GM12892 (cell line): ENCODE measurements at places on chromosomes 7 and 10.

- no peak for DNase-seq
Observed at GRCh38 chr10:94916423-94916822, 22.0 kb upstream of the CYP2C9 start.

DNA sequence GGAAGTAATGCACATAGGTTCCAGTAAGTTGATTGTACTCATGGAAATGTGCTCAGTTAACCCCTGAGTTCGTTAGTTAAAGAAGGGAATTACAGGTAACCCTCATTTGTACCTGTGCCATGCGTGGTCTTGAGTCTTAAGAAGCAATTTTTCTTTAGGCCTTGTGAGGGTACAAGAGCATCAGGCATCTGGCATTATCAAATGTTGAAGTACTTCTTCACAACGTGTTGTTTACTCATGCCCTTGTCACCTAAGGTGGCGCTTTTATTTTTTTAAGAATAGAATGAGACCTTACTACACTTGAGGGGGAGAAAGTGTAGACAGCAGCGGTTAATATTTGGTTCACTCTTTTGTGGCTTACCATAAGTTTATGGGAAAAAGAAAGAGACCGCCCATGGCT, 167.1 kb downstream of the VTI1A start:
- no peak for DNase-seq

- no peak for DNase-seq
Observed at GRCh38 chr7:27616914-27617548, 45.7 kb downstream of the HIBADH start.

DNA sequence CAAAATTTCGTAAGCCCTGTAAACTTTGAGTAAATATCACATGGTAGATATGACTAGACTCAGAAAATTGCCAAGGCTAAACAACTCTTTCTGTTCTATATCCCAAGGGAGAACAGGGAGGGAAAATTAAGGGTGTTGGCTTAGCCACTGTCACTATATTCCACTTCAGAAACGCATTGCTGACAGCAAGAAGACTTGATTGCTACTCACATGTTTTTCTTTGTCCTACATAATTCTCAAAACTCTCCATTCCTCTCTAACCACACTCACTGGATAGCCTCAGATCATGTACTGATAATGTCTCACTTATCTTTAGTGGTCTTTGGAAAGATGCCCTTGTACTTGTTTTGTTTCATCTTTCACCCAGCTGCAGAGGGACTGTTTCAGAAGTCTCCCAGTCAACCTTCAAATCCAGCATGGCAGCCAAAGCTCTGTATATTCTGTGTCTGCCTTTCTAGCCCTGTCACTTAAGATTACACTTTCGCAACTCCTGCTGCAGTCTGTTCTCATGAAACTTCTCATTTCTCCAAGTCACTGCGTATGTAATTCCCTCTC, 582.4 kb upstream of the FZD8 start:
- no peak for DNase-seq

DNA sequence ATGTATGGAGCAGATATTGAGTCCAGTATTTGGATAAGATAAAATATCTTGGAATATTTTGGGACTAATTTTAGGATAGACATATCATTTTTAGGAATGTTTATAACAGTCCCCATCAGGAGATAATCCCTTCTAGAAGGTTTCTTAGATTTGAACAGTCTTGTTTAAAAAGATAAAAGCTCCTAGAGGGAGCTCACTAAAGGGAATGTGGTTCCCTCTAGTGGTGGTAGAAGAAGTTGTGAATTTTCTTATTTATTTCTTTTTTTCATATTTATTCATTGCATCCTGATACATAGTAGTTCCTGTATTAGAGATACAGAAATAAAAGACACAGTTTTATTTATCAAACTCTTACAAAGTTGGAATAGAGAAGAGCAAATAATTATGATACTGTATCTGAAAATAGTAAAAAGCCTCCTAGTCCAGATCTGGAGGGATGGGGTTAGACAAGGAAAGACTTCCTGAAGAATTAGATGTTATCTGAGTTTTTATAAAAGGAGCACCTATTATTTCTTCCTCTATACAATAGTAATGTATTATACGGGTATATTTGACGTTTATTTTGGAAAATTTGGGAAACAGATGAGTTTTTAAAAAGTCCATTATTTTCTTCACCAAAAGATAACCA, 24.5 kb upstream of the KLF14 start:
- no peak for DNase-seq

DNA sequence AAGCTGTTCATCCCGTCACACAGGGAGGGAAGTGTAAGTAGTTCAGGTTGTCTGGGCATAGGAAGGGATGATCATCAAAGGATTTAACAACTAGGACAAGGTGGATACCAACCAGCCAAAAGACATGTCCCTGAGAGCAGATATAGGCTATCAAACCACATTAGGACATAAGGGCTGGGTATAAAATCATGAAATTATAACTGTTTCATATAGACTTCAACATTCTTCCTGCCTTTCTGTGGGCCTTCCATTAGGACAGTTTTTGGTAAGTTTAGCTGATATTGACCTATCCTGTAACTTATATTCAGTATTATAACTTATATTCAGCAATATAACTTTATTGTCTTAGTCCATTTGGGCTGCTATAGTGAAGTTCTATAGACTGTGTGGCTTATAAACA, 190.9 kb downstream of the PAXIP1 start:
- DNase-seq = no peak

GRCh38 chr7:126931581-126931980, 321.2 kb downstream of the GRM8 start:
- no peak for DNase-seq

DNA sequence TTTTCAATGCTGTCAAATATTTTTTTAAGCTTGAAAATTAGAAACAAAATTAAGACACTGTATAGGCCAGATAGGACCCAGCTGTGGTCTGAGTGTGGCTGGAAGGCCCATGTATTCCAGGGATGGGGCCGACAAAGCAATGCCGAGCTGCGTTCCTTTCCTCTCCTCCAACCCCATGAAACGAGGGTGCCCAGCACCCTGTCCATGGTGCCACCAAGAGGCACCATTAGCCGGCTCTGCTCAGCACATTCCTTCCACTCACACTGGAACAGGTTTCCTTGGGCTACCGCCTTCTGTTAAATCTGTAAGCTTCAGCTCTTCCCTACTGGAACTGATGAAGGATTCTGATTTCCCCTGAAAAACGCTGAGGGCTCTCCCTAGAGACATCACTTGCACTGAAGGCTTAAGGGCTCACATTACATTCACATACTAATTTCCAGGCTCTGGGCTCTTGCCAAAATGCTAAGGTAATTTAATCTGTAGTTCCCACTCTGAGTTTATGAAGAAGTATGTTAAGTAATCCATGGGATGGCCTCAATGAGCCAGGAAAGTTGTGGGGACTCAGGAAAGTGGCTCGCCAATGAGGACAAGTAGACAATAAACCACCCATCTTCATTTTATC, 73.7 kb upstream of the CAMK2B start:
- DNase-seq = no peak

DNA sequence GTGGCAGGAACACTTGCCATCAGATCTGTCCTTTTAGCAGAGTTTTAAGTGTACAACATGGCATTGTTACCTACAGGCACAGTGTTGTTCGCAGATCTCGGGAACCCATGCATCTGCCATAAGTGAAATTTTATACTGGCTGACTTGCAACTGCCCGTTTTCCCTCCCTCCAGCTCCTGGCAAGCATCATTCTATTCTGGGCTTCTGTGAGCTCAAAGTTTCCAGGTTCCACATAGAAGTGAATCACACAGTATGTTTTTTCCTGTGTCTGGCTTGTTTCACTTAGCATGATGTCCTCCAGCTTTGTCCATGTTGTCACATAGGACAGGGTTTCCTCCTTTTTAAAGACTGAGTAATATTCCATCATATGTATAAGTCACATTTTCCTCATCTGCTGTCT, 56.6 kb downstream of the C10orf143 start:
- no peak for DNase-seq

GRCh38 chr10:69577268-69578232, 4.3 kb upstream of the NEUROG3 start:
- no peak for DNase-seq

- DNase-seq = no peak
Observed at GRCh38 chr10:26728957-26729356, 31.5 kb downstream of the PDSS1 start.

- no peak for DNase-seq
Observed at GRCh38 chr10:71549766-71550533, 153.2 kb downstream of the CDH23 start.

DNA sequence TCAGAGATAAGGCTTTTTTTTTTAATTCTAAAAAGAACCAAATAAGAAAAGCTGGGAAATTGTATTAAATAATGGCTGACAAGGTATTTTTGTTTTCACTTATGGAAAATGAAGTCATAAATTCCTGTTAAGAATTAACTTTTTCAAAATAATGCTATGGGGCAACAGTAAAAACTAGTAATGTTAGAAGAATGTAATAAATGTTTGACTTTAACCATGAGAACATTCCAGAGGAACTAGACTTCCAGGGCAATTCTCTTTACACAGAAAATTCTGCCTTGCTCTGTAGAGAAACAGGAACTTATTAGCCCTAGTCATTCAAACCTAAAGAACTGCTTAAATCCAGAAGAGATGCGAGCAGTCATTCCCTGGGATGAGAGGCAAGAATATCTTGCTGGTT, 571.1 kb downstream of the IPMK start:
- DNase-seq = no peak

DNA sequence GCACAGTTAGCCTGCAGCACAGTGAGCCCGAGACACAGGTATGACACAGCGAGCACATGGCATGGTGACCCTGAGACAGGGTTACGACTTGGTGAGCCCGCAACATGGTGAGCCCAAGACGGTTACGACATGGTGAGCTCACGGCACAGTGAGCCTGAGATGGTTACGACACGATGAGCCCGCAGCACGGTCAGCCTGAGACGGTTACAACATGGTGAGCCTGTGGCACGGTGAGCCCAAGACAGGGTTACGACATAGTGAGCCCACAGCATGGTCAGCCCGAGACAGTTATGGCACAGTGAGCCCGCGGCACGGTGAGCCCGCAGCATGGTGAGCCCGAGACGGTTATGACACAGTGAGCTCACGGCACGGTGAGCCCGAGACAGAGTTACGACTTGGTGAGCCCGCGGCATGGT, 156.1 kb downstream of the MAD1L1 start:
- DNase-seq = no peak

GRCh38 chr7:142376356-142376997, 118.6 kb upstream of the PRSS58 start:
- DNase-seq = no peak

GRCh38 chr10:132676193-132676891, 109.6 kb downstream of the NKX6-2 start:
- no peak for DNase-seq

DNA sequence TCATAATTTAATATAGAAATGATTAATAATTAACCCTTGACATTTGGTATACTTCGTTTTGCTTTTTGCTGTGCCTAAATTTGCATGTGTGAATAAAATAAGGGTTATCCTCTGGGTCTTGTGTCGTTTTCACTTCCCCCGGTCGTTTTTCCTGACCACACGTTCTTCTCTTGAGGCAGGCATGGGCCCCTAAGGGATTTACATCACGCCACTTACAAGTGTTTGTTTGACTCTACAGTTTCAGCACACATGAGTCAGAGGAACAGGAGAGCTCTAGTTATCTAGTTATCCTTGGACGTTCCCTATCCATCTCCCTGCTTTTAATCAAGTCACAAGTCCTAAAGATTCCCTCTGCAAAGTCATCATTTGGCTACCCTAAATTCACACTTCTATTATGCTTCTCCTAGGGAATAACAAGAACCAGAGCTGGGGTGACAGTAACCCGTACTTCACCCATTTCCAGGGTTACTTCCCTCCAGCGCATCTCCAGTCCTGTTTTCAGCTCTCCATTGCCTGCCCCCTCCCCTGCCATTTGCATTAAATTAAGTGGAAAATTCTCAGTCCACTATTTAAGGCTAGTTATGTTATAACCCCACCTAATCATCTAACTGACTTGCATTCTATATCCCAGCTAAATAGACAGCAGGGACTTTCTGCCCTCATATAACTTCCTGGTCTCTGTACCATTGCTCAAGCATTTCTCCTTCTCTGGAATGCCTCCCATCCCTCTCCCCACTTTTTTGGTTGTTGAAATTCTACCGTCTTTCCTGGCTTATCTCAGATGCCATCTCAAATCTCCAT, 206.9 kb downstream of the PTEN start:
- no peak for DNase-seq

GRCh38 chr10:121558238-121558637, 40.0 kb downstream of the FGFR2 start:
- DNase-seq = no peak

- no peak for DNase-seq
Observed at GRCh38 chr7:119724041-119724792, 548.8 kb upstream of the KCND2 start.

GRCh38 chr10:20993389-20993788, 96.3 kb upstream of the NEBL start:
- no peak for DNase-seq

DNA sequence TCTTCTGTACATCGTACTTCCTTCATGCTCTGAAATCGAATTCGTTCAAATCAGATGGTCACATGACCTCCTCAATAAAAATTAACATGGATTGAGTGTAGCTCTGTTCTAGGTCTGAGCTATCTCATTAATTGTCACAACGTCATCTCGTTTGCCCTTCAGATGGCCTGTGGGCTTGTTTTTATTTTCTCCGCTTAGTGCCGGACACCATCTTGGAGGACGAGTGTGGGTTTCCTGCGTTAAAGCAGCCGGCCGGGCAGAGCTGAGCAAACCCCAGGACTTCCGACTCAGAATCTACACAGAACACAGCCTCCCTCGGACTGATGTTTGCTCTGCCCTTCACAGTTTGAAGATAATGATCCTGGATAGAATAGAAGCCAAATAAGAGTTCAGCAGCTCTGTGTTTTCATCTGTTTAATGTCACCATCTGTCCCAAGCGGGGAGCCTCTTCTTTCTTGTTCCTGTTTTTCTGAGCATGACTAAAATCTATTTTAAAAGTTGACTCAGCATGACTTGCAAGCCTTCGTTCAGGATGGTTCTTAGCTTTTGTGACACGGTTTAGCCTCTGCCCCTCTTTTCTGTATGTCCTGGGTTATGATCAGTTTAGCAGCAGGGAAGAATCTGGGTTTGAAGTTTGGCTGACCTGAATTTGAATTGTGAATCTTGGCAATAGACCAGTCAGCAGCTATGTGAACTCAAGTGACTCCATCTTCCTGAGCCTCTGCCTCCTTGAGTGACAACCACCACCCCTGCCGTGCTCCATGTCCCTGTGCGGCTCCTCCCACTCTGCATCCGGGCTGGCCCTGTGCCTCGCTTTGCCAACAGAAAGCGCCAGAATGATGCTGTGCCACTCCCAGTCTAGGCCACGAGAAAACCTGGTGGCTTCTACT, 30.6 kb upstream of the GALNTL5 start:
- peak; percentile 33 for DNase-seq

- DNase-seq = no peak
Observed at GRCh38 chr10:75402486-75403143, 1.1 kb upstream of the ZNF503 start.

GRCh38 chr7:120837599-120837998, 20.3 kb downstream of the TSPAN12 start:
- no peak for DNase-seq

DNA sequence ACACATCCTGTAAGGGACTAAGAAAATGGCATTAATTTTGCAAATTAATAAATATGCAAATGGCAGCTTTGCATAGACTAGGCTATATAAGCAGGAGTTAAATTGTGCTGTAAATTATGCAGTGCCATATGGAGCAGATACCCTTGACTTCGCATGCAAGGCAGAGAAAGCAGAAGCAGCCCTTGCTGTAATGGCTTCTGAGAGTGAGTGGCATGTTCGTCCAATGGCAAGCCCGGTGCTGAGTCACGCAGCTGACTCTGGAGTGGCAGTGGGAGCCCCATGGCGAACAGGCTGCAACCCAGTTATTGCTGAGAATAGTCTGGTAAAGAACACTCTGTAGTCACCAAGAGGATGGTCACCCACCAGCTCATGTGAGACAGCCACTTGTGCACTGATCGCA, 1186.5 kb downstream of the TYW1 start:
- no peak for DNase-seq

GRCh38 chr7:20194343-20194995, 22.7 kb downstream of the MACC1 start:
- no peak for DNase-seq
